DMS79 treated with DMSO at 0.1 percent for 48 hours (cell line): ENCODE measurements at places on chromosomes 6 and 20.

GRCh38 chr20:46206992-46207549 lies 89.0 kb downstream of the CD40 start:
- no peak for DNase-seq

DNA sequence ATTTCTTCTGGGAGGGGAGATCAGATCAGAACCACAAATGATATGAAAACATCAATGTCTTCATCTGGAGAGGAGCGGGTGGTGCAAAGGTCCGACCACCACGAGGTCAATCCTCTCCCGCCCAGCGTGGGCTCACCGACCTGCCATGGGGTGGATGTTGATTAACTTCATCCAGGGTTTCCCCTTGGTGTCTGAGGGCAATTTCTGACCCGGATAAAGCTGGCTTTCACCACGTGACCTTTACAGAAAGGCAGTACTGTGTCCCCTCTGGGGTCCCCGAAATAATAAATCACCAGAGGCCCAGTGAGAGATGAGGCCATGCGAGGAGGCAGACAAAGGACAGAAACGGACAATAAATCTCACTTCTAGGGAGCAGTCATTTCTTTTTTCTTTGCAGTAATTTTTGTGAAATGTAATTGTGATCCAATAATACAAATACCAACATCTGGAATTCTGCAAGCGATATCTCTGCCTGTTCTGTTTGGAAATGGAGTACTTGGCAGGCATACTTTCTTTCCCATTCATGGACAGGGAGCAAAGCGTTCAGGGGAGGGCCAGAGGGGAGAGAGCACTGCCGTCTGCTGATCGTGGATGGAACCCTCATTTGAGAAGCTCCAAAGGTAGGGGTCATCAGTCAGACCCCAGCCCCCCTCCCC lies 55.1 kb upstream of the APCDD1L start:
- DNase-seq: no peak

DNA sequence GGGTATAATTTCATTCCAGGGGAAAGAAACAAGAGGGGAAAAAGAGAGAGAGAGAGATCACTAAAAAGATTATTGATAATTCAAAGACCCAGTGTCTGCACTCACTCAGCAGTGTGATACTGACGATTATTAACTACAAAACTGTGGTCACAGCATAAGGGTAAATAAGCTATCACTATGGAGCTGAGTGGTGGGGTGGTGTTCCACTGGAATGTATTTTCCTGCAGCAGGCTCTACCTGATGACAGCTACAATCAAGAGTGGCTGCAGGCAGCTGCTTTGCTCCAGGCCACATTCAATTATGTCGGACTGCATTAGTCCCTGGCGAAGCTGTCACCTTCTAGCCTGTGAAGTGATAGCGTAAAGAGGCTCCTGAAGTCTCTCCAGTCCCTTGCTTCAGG lies 122.2 kb upstream of the TFAP2D start:
- no peak for DNase-seq

- DNase-seq: peak; percentile 71
Measured at GRCh38 chr6:14671261-14671681, 553.7 kb downstream of the CD83 start.

GRCh38 chr6:131177996-131178395 lies 42.7 kb downstream of the AKAP7 start:
- no peak for DNase-seq

GRCh38 chr6:22036275-22036674 lies 260.6 kb downstream of the PRL start:
- DNase-seq: peak; percentile 74

- no peak for DNase-seq
Measured at GRCh38 chr20:12327205-12327604, 409.5 kb downstream of the BTBD3 start.

- DNase-seq: no peak
Measured at GRCh38 chr6:35426074-35426473, 26.1 kb upstream of the FANCE start.
